ENCODE measurements at places on chromosomes 7 and 10.

- no peaks in the 10 kb centered on the region for H3K36me3 ChIP-seq
- DNase-seq: peak; percentile 75
- H3K4me3 ChIP-seq: no peak overlapping the region
Observed at GRCh38 chr10:24382979-24383663, 174.2 kb downstream of the KIAA1217 start.

GRCh38 chr7:154869436-154869835, 133.5 kb downstream of the PAXIP1 start:
- H3K27ac ChIP-seq: no peak overlapping the region
- DNase-seq: no peak
- H3K36me3 ChIP-seq: no peaks in the 10 kb centered on the region
- H3K4me1 ChIP-seq: no peaks in the 10 kb centered on the region

DNA sequence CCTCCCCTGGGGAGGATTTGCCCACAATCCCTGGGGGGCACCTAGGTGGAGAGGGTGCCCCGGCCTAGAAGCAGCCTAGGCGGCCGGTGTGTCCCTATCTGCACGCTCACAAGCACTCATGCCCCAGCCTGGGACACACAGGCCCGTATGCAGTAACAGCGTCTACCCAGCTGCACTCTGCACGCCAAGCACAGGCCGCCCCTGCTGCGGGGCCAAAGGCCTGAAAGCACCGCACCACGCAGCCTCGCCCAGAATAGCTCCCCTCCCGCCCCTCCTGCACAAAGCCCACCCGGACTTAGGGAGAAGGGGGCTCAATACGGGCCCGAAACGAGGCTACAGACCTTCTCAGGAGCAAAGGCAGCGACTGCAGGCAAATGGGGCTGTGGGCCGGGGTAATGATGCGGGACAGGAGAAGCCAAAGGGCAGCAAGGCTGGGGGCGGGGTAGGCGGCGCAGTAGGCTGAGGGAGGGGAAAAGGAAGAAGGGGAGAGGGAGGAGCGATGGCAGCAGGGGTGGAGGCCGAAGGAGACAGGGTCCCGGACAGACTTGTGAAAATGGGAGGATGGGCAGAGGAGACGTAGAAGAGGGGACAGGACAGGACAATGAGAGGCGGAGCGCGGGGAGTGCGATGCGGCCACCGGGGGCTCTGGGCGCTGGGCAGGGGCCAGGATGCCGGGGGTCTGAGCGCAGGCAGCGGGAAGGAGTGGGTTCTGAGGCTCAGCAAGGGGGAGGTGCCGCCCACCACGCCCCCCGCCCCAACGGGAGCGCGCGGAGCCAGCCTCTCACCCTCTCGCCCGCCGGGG, 544 bp downstream of the GPRIN2 start:
- H3K36me3 ChIP-seq: no peaks in the 10 kb centered on the region
- H3K27me3 ChIP-seq: no peaks in the 10 kb centered on the region
- peak overlapping the region; percentile 42 for H3K27ac ChIP-seq
- peak overlapping the region; percentile 48 for H3K4me3 ChIP-seq
- H3K4me1 ChIP-seq: peaks cover 7% of the 10 kb centered on the region

DNA sequence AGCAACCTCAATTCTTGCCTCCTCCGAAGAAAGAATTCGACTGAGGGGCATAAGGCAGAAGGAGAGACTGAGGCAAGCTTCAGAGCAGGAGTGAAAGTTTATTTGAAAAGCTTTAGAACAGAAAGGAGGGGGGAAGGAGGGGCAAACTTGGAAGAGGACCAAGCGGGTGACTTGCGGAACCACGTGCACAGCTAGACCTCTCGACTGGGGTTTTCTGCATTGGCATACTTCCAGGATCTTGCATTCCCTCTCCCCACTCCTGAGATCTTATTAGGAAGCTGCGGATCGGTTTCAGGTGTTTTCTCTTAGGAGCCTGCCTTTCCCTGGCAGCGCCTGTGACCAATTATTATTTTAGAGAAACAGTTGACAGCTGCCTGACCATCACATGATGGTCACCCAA, 20.3 kb upstream of the CPXM2 start:
- no peak overlapping the region for H3K4me3 ChIP-seq
- no peak for DNase-seq
- no peaks in the 10 kb centered on the region for H3K27me3 ChIP-seq
- H3K36me3 ChIP-seq: no peaks in the 10 kb centered on the region
- no peak overlapping the region for H3K27ac ChIP-seq

- no peak overlapping the region for H3K27ac ChIP-seq
- no peaks in the 10 kb centered on the region for H3K4me1 ChIP-seq
- no peak for DNase-seq
Observed at GRCh38 chr10:11074536-11075267, 57.0 kb downstream of the CELF2 start.

DNA sequence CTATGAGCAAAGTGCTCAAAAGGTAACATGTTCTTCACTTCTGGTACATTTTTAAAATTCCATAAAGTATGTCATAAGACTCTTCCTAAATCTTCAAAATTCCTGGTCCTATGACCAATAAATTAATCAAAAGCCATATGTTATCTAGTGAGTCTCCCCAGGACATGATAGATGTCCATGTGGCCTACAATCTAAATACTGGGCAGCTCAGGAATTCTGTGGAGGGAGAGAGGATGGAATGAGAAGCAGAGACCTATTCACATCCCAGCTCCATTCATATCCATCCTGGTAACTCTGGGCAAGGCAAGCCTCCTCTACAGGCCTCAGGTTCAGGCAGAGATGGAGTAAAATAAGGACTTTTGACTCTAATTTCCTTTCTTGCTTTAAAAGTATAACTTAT, 224.8 kb downstream of the MTERF1 start:
- H3K36me3 ChIP-seq: no peaks in the 10 kb centered on the region
- H3K27ac ChIP-seq: no peak overlapping the region
- no peak for DNase-seq
- no peak overlapping the region for H3K4me3 ChIP-seq

- DNase-seq: no peak
- H3K4me3 ChIP-seq: no peak overlapping the region
- no peaks in the 10 kb centered on the region for H3K36me3 ChIP-seq
- H3K27ac ChIP-seq: no peak overlapping the region
Observed at GRCh38 chr7:17185690-17186070, 112.8 kb upstream of the AHR start.

DNA sequence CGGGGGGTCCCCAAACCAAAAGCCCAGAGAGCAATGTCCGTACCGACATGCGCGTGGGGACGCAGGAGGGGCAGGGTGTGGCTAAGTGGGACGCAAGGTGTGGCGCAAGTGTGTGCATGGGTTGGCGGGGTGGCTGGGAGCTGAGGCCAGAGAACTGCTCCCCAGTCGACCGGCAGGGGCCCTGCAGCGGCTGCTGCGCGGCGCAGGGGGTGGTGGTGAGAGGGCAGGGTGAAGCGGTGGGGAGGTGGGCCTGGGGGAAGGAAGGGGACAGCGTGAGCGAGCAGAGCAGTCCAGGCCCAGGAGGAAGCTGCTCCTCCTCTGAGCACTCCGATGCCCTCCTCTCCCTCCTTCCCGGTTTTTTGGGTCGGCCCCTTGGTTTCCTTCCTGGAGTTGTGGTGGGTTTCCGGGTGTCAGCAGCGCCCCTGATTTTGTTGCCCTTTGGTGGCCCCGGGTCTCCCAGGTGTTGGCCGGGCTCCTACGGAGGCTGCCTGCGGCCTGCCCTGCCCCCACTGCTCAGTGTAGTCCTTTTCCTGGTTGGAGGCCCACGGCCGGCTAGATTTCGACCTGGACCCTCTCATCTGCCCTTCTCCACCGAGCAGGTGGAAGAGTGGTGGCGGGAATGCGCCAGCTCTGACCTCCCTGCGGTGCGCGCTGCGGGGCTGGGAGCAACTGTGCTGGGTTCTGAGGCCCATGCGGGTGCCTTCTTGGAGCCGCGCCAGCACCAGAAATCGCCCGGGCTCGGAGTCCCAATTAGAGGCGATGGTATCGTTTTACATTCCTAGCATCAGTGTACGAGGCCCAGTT, 40.5 kb upstream of the COMTD1 start:
- H3K27me3 ChIP-seq: no peaks in the 10 kb centered on the region
- no peak overlapping the region for H3K4me3 ChIP-seq
- no peaks in the 10 kb centered on the region for H3K36me3 ChIP-seq
- H3K4me1 ChIP-seq: no peaks in the 10 kb centered on the region
- DNase-seq: no peak

All from prostate gland (tissue), 2 donors.